ENCODE measurements at places on chromosomes 3 and 15. TPM values are rescaled to one million over a fixed set of nuclear protein-coding genes. Genes with fewer than 3 reads are reported as not detected.

DNA sequence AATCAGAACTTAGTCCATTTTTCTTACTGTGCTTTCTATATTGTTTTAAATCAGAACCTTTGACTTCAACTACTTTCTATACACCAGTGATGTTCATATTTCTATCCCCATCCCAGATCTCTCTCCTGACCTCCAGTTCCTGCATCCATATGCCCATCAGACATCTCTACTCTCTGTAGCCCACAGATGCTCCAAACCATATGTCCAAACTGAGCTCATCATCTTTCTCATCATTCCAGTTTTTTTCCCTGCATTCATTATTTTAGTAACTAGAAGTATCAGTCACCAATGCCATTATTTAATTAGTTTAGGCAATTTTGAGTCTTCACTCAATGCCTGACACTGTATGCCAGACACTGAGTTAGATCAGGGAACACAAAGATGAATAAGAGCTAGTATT lies 25.4 kb upstream of the IL16 start:
- DNase-seq = no peak
- H3K4me1 ChIP-seq = peaks cover 16% of the 10 kb centered on the region
- H3K27ac ChIP-seq = no peak overlapping the region

Gene IL17RC
- total RNA-seq = 27.2 TPM

Gene CHDH
- 17.3 TPM for total RNA-seq

Gene CPN2
- not detected for total RNA-seq

Gene NEK10
- 9.4 TPM for total RNA-seq

DNA sequence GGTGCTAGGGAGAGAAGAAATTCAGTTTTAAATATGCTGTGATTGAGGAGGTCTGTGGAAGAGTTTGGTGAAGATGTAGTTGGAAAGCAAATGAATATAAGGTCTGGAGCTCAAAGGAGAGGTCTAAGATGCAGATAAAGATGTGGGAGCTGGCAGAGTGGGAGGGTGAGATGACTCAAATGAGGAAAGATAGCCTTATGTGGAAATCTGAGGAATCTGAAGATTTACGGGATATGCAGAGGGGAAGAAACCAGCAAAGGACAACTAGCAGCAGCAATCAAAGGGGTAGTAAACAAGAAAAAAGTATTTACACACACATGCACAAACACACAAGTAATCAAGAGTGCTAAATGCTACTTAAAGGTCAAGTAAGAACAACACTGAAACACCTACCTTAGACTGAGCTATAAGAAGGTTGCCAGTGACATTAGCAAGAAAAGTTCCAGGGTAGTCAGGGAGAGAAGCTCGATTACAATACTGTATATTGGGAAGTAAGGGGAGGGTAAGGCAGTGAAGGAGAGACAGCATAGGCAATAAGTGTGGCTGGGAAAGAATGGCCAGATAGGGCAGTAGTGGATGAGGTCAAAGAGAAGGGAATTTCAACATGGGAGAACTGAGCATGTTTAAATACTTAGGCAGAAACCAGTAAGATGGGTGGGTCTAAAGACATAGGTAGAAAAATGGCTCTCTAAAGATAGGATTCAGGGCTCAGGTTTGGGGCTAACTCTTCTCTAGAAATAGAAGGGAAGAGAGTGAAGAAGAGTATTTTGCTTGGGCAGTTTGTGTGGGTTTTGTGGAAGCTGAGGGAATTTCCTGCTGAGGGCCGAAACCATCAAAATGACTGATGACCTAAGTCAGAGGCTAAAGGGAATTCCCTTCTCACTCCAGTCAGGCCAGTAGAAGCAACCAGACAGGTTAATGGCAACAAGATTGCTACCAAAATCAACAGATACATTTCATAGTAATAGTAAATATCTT lies 8.9 kb downstream of the CMTM6 start:
- H3K4me1 ChIP-seq = peaks cover 33% of the 10 kb centered on the region
- H3K27me3 ChIP-seq = no peaks in the 10 kb centered on the region
- no peak overlapping the region for H3K27ac ChIP-seq
- no peak overlapping the region for H3K4me3 ChIP-seq

Gene TTC21A
- total RNA-seq = 18.8 TPM

DNA sequence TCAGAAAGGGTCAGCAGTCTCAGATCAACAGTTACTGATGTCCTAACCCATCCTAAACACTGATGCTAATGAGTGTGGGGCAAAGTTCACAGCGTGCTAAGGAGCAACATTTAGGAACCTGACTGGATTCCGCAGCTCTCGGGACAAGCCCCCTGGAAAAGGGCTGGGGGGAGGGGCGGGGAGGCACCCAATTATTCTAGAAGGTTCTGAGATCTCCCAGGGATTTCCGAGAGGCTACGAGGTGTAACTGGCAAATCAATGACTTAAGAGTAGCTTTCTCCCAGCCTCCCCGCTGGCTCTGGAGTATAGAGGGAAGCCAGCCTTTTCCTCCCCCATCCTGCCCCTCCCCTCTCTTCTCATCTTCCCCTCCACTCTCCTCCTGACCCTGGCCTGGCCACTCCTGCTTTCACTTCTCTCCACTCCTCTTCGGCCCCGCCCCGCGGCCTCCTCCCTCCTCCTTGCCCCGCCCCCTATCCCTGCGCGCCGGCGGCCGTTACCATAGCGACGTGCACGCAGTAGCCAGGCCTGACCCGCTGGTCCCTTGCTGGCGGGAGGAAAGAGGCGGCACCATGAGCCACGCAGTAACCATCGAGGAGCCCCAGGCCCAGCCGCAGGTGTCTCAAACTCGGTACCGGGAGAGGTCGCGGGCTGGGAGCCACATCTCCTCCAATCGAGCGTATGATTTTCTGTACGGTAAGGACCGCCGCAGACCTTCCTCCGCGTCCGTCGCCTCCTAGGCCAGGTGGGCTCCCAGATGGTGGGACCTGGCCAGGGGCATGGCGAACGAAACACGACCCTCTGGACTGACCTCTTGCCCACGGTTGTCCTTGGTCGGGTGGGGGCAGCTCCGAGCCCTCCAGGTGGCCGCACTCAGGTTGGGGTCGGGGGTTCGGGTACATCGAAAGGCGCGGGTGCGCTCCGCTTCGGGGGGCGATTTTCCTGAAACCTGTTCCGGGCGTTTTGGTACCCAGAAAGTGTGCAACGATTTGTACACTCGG lies at the start of gene CFAP91:
CFAP91 (plus strand) TSS at position 493 of the 998 bp plus-strand sequence; CDS start at position 570, 77 bp downstream.
- H3K27ac ChIP-seq = no peak within 1 kb of the TSS
- no peaks in the 10 kb centered on the region for H3K27me3 ChIP-seq
- no peaks in the 10 kb centered on the region for H3K36me3 ChIP-seq
- H3K4me1 ChIP-seq = peaks cover 31% of the 10 kb centered on the region
- peak; percentile 98 for DNase-seq

GRCh38 chr3:197555281-197556261 lies at the start of gene BDH1:
Gene BDH1, minus strand, starts transcription at chr3:197555968. Its CDS starts 9,525 bp downstream, at chr3:197546443.
- H3K27me3 ChIP-seq = peaks cover 25% of the 10 kb centered on the region
- H3K36me3 ChIP-seq = no peaks in the 10 kb centered on the region
- H3K4me1 ChIP-seq = peaks cover 17% of the 10 kb centered on the region
- peak within 1 kb of the TSS; percentile 91 for H3K4me3 ChIP-seq
- peak within 1 kb of the TSS; percentile 90 for H3K27ac ChIP-seq
- DNase-seq = peak; percentile 64

DNA sequence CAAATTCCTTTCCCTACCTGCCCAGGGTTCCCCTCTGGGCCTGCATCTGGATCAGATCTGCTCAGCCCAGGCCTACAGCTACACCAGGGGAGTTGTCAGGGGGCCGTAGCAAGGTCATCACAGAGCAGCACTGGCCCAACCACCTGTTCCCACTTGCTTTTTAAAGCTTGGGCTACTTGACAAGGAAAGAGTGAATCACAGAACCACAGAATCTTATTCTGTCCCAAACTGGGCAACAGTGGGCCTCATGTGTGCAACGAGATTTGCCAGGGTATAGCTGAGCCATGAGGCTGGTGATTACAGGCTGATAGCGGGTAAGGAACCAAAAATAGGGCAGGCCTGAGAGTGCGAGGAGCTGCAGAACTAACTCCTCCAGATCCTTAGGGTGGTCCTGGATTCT lies 66.7 kb downstream of the MYLK start:
- no peaks in the 10 kb centered on the region for H3K36me3 ChIP-seq
- peak overlapping the region; percentile 56 for H3K27ac ChIP-seq

Gene KPNA4
- total RNA-seq = 61.6 TPM

GRCh38 chr3:167859610-167860009 lies 124.1 kb downstream of the SERPINI1 start:
- H3K27ac ChIP-seq = no peak overlapping the region
- no peak overlapping the region for H3K4me3 ChIP-seq
- no peak for DNase-seq
- H3K27me3 ChIP-seq = no peaks in the 10 kb centered on the region

GRCh38 chr3:105944276-105944675 lies 75.5 kb upstream of the CBLB start:
- H3K27me3 ChIP-seq = no peaks in the 10 kb centered on the region
- H3K4me3 ChIP-seq = no peak overlapping the region
- no peaks in the 10 kb centered on the region for H3K4me1 ChIP-seq
- no peak for DNase-seq

DNA sequence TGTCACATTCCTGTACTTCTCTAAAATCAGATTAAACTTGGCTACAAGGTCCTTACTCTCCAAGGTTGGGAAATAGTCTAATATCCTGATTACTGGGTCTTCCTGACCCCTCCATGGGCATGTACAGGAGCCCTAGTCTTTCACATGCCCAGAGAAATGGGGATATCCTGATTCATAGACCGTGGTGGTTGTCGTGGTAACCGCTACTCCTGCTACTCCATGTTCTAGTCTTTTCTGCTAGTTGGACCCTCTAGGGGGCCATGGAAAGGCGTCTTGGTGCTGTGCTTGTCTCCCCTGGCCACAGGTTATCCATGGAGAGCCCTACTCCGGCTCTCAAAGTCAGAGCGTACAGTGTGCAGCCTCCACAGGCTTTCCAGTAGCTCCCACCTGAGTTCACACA lies 13.1 kb upstream of the ZBTB38 start:
- no peaks in the 10 kb centered on the region for H3K27me3 ChIP-seq
- H3K27ac ChIP-seq = no peak overlapping the region
- no peaks in the 10 kb centered on the region for H3K36me3 ChIP-seq
- DNase-seq = no peak

Gene XCR1
- total RNA-seq = 0.32 TPM

GRCh38 chr15:92903631-92903965 lies 3.5 kb downstream of the CHD2 start:
- no peaks in the 10 kb centered on the region for H3K27me3 ChIP-seq
- H3K36me3 ChIP-seq = peaks cover 7% of the 10 kb centered on the region
- H3K4me3 ChIP-seq = peak overlapping the region; percentile 66

DNA sequence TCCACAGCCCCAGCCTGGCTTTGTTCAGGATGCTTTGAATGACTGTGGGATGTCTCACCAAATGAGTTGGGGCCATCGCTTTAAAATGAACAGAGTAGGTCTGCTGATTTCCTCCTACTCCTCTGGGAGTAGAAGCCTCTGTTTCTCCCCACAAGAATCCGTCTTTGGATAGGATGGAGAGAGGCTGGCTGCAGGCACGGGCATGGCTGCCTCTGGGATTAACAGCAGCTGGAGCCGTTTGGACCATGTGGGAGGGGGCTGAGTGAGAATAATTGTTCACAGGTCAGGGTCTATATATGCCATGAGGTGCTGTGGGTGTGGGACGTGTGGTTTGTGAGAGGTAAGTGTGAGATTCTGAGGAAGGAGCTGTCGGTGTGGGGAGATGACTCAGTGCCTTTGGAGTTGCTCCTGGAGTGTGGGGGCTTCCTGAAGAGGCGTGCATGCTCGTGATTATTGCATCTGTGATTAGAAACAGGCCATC lies 48.0 kb upstream of the APEH start:
- no peak overlapping the region for H3K4me3 ChIP-seq
- no peak overlapping the region for H3K27ac ChIP-seq
- H3K4me1 ChIP-seq = no peaks in the 10 kb centered on the region
- no peak for DNase-seq

DNA sequence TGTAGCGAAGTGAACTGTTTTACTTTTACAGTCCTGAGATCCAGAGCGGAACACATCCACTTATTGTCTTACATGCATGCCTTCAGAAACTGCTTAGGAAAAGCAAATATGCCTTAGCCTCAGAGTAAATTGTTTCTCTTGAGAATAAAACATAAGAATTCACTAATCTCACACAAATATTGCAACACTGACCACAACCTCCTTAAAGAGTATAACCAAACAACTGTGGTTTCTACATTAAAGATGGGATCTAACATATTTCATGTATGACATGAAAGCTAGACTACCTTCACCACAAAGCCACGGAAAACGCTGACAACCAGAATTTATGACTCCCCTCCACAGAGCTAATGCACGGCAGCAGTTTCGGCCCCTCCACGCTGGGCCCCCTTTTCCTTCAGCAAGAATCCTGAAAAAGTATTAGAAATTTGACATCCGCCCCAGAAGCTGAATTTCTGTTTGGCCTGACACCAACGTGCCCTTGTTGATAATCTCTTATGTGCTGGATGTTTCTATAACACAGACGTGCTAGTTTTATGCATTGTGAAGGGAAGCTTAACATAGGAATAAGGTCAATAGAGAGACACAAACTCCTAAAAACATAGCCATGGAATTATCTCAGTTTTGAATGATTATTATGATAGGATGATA lies 84.6 kb downstream of the GREM1 start:
- H3K4me3 ChIP-seq = no peak overlapping the region
- no peaks in the 10 kb centered on the region for H3K4me1 ChIP-seq
- H3K27ac ChIP-seq = no peak overlapping the region
- H3K27me3 ChIP-seq = no peaks in the 10 kb centered on the region

DNA sequence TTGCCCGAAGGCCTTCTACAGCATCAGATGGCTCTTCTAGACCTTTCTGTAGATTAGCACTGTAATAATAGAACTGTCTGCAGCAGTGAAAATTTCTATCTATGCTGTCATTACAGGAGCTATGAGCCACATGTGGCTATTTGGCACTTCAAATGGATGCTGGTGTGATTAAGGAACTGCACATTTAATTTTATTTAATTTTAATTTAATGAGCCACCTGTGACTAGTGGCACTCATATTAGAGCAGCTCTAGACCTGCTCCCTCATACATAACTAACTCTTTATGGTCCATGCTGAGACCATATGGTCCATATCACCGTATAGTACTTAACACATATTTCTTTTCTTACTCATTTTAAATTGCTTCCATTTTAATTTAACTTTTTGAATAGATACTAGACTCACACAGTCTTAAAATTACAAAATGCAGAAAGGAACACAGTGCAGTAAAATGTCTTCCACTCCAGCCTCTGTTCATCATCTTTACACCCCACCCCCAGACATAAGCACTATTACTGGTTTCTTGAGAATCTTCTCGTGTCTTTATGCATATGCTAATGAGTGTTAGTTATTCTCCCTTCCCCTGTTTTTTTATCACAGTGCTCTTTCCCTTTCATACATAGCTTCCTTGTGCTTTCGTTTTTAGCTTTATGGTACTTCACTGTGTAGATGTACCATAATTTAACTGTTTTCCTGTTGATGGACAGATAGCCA lies 9.6 kb downstream of the LSM3 start:
- DNase-seq = no peak
- peaks cover 53% of the 10 kb centered on the region for H3K36me3 ChIP-seq
- no peaks in the 10 kb centered on the region for H3K27me3 ChIP-seq
- H3K4me1 ChIP-seq = peaks cover 1% of the 10 kb centered on the region

Gene MBNL1
- 235 TPM for total RNA-seq

GRCh38 chr15:23912191-23912590 lies 225.1 kb upstream of the NDN start:
- H3K4me1 ChIP-seq = no peaks in the 10 kb centered on the region
- H3K36me3 ChIP-seq = no peaks in the 10 kb centered on the region
- no peak overlapping the region for H3K4me3 ChIP-seq
- no peaks in the 10 kb centered on the region for H3K27me3 ChIP-seq
- no peak overlapping the region for H3K27ac ChIP-seq

Measured in lower lobe of right lung (tissue), 2 donors.